NT2/D1 (cell line): ENCODE measurements at places on chromosomes 6 and 20.

- DNase-seq = no peak
These were observed 54.3 kb downstream of the MYLIP start for GRCh38 chr6:16183187-16183664.

GRCh38 chr6:150857062-150857944 is 8.2 kb upstream of the MTHFD1L start:
- no peak for DNase-seq

GRCh38 chr20:9402141-9402540 is 112.2 kb upstream of the LAMP5 start:
- no peak for DNase-seq

- DNase-seq = no peak
These were observed 294.4 kb upstream of the TBX18 start for GRCh38 chr6:85058806-85059205.

DNA sequence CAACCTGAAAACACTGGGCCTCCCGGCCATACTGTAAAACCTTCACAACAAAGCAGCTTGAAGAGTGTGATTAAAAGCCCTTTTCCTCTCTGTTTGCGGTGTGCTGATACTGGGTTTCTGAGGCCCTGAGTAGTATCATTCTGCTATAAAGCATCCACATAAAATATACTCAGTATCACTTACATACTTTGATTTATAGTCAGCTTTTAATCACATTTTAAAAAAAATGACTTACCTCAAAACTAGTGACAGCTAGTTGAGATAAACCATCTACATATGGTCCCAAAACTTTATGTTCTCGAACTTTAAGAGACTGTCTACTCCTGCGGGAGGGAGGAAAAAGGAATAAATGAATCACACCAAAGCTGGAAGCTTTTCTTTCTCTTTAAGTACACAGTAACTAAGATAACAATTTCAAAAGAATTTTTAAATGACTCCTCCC is 135.7 kb downstream of the KIF13A start:
- no peak for DNase-seq

DNA sequence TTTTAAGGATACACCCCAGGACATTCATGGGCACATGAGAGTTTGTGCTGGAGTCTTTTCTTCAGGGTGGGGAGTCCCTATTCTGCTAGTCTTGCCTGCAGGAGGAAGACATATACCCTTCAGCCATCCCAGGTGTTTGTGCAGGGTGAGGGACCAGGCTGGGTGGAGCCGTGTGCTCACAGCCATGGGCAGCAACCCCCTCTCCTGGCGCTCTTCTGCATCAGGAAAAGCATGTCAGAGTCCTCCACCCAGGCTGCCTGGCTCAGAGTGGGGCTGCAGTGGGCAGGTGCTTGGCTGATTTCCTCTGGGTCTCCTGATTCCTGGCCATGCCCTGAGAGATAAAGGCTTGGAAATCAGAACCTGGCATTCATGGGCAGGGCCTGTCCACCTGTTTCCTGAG is 22.7 kb upstream of the MLN start:
- no peak for DNase-seq

GRCh38 chr20:5945963-5946362 is 4.4 kb downstream of the TRMT6 start:
- DNase-seq = no peak

DNA sequence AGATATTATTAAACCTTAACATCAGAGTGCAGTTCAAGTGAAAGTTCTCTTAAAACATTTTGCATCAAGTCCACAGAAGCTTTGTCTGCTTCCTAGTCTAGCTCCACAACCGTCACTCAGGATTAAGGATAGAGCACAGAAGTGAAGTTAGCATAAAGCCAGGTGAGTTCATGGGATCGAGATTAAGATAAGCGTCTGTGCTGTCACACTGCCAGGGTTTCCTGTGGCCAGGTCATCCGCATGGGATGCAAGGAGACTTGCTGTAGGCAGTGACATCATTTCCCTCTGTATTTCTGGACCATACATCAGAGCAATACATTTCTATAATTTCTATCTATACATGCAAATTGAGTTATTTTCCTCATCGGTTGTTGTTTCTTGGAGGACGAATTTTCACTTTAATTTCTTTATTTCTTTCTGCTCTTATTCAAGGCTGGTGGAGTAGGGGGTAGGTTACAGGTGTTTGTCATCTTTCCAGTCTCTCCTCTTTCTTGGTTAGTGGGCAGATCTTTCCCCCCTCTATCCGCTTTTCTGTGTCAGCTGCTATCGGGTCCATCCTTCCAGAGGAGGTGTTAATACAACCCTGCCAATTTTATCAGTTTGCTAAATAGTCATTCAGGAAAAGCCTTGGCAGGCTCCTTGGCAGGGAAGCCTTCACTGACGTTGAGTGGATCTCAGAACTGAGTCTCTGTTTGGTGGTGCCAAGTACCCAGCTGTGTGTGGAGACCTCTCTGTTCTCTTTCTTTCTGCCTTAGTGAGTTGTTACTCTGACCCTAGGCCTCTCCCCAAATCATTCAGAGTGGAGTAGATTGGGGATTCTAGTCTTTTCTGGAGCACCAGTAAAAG is 307.6 kb upstream of the MAP3K7 start:
- no peak for DNase-seq

DNA sequence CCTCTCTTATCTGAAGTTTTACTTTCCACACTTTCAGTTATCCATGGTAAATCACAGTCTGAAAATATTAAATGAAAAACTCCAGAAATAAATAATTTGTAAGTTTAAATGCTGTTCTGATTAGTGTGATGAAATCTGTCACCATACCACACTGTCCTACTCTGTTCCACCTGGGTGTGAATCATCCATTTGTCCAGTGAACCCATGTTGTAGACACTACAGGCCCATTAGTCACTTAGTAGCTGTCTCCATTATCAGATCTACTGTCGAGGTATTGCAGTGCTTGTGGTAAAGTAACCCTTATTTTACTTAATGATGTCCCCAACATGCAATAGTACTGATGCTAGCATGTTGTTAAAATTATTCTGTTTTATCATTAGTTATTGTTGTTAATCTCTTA is 29.2 kb upstream of the MMS22L start:
- DNase-seq = no peak

- DNase-seq = no peak
These were observed 220.0 kb downstream of the ANKRD60 start for GRCh38 chr20:58008413-58008812.

DNA sequence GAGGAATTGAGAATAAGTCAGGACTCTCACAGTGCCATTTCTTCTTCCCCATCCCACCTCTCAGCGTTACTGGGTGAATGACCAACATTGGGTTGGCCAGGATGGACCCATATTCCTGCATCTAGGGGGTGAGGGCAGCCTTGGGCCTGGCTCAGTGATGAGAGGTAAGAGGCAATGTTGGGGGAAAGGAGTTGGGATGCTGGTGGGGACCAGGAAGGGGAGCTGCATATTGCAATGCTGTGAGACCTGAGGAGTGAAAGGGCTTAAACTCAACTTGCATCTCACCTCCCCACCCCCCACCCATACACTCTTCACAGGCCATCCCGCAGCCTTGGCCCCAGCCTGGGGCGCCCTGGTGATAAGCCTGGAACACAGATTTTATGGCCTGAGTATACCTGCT is 1.3 kb downstream of the PRSS16 start:
- no peak for DNase-seq

GRCh38 chr6:55812509-55812908 is 62.9 kb downstream of the BMP5 start:
- no peak for DNase-seq

- no peak for DNase-seq
These were observed 69.8 kb upstream of the SNX9 start for GRCh38 chr6:157753291-157753690.

DNA sequence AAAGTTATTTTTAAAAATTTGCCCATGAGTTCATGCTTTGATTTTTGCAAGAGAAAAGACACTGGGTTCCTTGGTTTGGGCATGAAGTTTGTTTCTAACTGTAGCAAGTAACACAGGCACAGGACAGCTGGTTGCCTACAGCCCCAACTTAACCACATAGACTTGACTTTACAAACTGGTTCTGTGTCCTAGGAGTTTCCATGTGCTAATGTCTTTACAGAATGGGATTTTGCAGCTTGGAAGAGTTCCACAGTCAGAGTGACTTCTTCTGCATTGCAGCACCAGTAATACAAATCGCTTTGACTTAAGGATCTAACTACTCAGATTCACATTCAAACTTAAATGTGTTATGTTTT is 44.3 kb downstream of the OR2B2 start:
- no peak for DNase-seq

DNA sequence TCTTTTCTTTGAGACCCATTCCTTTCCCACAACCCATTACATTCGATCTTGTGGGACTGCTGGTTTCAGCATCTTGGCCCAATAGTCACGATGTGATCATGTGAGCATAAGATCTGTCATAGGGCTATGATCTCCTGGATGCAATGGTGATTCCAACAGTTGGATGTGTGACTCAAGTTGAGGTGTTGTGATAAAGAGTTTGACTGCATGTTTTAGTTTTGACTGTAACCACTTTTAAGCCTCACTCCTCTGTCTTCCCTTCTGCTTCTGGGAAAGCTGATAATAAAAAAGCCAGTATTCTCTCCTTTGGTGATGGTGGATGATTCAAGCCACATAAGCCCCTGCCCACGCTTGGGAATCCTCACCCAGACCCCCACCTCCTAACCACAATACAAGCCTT is 117.0 kb upstream of the ASCC3 start:
- no peak for DNase-seq

DNA sequence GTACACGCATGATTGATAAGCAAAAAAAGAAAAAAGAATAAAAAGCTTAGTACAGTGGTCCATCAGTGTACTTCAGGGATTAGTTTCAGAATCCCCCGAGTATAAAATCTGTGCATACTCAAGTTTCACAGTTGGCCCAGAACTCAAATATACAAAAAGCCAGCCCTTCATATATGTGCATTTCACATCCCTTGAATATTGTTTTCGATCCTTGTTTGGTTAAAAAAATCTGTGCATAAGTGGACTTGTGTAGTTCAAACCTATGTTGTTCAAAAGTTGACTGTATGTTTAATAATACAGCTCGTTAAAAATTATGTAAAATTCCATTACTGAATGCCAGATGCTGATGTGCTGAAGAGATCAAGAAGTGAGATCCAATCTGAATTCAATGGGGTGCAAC is 54.2 kb downstream of the LHFPL5 start:
- DNase-seq = no peak

DNA sequence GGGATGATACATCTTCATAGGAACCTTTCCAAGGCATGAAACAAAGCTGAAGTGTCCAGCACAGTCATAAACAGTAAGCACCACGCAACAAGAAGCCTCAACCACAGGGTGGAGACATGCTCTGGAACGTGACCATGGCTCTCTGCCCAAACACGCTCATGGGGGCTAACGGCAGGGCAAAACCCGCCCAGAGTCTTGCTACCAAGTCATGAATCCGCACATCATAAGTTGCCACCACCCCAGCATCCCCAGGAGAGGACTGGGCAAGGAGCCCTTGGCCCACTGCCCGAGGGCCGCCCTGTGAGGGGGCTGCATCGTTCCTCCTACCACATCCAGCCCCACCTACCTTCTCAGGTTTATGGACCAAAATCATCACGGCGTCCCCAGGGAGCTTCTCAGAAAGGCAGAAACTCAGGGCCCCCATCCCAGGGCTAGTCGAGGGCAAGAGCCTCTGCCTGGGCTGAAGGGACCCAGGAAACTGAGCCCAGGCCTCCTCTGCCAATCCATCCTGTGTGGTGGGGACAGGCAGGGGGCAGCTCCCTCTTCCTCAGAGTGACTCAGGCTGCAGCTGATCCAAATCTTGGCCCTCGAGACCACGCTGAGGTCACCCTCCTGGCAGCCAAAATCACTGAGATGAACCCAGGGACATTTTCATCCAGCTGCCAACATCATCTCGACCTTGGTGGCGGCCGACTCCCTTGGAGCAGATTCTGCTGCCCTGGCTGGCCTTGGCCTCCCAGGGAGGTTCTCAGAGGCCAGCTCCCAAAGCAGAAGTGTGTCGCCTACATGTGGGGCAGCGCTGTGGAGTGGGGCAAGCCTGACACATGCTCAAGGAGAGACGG is 42.6 kb downstream of the BMP7 start:
- no peak for DNase-seq

- no peak for DNase-seq
These were observed 32.0 kb upstream of the GJA10 start for GRCh38 chr6:89862273-89862672.

GRCh38 chr6:43454696-43455530 is 435 bp downstream of the DLK2 start:
- DNase-seq = no peak

- no peak for DNase-seq
These were observed 56.6 kb upstream of the TRAF3IP2 start for GRCh38 chr6:111662072-111662793.

DNA sequence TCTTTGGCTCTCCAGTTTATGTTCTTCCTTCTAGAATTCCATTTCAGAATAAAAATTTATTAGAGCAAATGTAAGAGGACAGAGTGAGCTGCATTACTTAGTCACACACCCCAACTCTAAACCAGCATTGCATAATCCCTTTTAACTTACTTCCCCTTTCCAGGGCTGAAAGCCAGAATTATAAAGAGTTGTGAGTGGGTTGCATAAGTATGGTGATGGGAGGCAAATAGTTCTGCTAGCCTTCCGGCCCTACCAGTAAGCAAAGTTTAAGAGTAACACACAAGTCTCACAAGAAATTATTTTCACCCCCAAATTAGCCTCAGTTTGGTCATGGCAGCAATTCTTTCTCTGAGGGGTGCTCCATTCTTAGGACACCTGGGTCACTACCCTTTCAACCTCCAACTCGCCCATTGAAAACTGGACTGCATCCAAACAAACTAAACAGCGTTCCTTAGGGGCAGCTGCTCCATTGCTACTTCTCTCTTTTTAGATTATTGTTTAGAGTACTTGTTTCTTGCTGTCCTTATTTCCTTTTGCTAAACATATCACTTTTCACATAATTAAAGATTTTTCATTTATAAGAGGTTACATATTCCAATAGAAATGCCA is 1.6 kb downstream of the KIAA0408 start:
- DNase-seq = no peak

- no peak for DNase-seq
These were observed 790.9 kb downstream of the TFAP2A start for GRCh38 chr6:9623985-9624384.
